ENCODE measurements at places on chromosomes 5 and 9.

- DNase-seq, result no peak
Measured at GRCh38 chr9:124928116-124928515, 12.8 kb downstream of the GOLGA1 start.

DNA sequence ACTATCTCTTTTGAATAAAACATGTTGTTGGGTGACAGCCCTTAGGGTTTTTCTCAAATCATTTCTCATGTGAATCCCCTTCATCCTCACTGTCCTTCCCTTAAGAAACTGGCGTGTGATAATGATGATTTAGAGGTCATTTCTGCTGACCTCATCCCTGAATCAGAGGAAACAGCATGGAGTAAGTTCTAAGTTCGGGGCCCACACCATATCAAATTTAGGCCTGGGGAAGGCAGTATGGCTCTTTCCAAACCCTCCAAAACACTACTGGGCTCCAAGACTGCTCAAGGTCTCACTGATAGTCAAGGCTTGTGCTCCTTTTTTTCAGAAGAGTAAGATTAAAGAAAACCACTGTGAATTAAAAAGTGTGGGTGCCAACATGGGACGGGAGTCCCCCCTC is 872 bp upstream of the SMIM3 start:
- no peak for DNase-seq

- no peak for DNase-seq
Measured at GRCh38 chr9:4750023-4750673, 9.1 kb upstream of the AK3 start.

DNA sequence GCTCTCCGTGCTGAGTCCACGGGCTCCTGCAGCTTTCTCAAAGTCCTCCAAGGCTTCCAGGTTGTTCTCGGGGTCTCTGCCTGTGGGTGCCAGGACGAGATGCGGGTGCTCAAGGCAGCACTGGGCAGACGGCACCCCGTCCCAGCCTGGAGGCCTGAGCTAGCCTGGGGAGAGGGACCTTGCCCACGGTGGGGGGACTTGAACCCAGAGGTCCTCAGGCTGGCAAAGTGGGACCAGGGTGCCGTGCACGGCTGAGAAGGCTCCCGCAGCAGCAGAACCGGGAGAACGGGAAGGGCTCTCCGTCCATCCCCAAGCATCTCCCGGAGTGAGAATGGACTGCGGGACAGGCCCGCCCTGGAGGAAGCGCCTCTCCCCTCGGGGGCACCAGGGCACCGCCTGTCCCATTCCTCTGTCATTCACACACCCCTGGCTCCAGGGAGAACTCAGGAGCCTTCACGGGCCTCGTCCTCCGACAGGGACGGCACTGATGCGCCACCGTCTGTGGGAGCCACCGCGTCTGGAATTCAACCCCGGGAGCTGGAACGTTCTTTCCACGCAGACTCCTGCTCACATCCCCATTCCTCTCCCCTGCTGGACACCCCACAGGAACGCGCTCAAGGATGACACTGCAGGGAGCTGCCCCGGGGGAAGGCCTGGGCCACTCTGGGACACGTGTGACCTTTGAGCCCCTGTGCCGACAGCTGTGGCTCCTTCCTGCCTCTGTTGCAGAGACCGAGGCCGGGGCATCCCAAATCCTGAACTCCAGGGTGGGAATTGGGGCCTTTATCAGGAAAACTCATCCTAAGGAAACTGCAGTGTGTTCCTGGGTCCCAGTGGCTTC is 16.3 kb upstream of the OBP2B start:
- no peak for DNase-seq
